NCI-H69 (cell line): ENCODE measurements at places on chromosomes 11 and 22.
A peak's percentile ranks its signal among the peaks of the same experiment; 100 is the strongest.

GRCh38 chr11:134036492-134037045 lies 32.3 kb upstream of the JAM3 start:
- DNase-seq, result no peak

DNA sequence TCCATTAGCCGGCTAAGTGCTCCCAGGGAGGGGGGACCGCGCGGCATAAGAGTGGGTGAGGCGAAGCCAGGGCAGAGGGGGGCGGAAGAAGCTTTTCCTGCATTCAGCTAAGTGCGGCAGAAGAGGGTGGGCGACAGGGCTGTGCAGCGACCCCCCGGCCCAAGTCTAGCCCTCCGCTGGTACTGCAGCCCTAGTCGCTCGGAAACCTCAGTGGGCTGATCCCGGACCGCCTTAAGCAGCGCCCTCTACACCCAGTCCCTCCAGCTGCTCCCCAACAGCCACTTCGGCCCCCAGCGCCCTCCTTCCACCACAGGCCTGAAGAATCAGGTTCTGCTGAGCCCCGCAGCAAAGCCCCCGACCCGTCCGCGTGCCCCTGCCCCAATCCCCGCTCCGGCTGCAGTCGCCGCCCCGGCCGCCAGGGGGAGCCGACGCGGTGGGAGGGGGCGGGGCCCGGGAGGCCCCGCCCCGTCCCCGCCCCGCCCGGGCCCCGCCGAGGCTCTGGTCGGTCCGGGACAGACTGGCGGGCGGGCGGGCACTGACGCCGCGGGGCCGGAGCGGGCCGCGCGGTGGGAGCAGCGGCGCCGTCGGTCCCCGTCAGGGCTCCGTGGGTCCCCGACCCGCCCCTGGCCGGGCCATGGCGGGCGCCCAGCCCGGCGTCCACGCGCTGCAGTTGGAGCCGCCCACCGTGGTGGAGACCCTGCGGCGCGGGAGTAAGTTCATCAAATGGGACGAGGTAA lies at the start of gene PLCB3:
PLCB3 (plus strand) TSS at position 515 of the 737 bp plus-strand sequence; CDS start at position 635, 120 bp downstream.
- peak; percentile 77 for DNase-seq

DNA sequence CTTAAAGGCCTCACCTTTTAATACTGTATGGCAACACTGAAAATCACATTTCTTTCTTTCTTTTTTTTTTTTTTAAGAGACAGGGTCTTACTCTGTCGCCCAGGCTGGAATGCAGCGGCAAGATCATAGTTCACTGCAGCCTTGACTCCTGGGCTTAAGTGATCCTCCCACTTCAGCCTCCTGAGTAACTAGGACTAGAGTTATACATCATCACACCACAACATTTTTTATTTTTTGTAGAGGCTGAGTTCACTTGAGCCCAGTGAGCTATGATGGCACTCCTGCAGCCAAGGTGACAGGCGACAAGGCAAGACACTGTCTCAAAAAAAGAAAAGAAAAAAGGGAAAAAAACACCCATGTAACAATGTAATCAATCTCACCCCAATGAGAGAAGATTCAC lies 10.0 kb downstream of the ARFGAP3 start:
- no peak for DNase-seq

GRCh38 chr11:112582366-112582765 lies 321.7 kb upstream of the PLET1 start:
- DNase-seq, result peak; percentile 36

DNA sequence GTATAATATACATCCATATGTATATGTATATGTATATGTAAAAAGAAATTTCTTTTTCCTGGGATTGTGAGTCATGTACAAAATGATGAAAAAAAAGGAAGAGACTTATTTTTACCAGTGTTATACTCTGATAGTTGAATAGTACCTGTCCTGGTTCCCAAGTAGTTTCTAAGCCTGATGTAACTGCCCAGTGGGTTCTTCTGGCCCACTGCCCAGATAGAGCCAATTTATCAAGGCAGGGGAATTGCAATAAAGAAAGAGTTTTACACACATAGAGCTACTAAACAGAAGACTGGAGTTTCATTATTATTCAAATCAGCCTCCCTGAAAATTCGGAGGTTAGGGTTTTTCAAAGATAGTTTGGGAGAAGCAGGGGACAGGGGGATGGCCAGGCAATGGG lies 29.1 kb upstream of the NARS2 start:
- DNase-seq, result peak; percentile 14
